ENCODE measurements at places on chromosomes 7 and 10.

DNA sequence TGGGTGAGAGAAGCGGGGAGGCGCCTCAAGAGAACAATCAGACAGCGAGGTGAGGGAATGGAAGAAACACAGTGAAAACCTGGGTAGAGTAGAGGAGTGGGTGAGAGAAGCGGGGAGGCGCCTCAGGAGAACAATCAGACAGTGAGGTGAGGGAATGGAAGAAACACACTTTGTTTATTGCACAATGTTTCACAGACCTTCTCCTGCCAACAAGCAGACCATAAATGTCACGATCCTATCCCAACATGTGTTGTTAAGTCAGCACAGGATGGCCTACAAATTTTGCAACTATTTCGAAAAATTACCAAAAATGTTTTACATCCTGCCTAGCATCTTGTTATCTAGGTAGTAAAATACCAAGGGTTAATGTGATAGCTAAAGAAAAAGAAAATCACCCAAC is 115.3 kb downstream of the JAZF1 start:
- DNase-seq: no peak

- no peak for DNase-seq
Measured at GRCh38 chr7:123692471-123692877, 36.8 kb downstream of the LMOD2 start.

- DNase-seq: no peak
Measured at GRCh38 chr10:122659126-122659525, 40.5 kb downstream of the C10orf120 start.

- no peak for DNase-seq
Measured at GRCh38 chr10:111246814-111247452, 170.1 kb downstream of the ADRA2A start.

GRCh38 chr7:84190016-84190705 is 4.4 kb downstream of the SEMA3A start:
- DNase-seq: no peak

GRCh38 chr10:31838065-31838464 is 90.6 kb downstream of the ARHGAP12 start:
- DNase-seq: no peak

DNA sequence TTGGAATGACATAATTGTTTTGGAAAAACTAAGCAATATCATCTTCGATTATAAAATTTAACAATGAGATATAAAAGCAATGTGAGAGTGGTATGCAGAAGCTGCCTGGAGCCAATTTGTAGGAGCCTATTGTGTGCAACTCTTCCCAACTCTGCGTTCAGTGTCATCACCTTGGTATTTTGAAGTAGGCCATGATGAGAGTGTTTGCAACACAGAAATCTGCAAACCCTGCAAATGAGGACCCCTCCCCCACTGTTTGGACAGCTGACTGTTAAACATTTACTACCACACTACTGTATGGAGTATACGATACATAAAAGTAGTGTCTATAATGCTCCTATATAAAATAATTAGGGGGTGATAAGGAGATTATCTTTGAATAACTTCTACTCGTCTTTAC is 531.3 kb downstream of the ATRNL1 start:
- no peak for DNase-seq

DNA sequence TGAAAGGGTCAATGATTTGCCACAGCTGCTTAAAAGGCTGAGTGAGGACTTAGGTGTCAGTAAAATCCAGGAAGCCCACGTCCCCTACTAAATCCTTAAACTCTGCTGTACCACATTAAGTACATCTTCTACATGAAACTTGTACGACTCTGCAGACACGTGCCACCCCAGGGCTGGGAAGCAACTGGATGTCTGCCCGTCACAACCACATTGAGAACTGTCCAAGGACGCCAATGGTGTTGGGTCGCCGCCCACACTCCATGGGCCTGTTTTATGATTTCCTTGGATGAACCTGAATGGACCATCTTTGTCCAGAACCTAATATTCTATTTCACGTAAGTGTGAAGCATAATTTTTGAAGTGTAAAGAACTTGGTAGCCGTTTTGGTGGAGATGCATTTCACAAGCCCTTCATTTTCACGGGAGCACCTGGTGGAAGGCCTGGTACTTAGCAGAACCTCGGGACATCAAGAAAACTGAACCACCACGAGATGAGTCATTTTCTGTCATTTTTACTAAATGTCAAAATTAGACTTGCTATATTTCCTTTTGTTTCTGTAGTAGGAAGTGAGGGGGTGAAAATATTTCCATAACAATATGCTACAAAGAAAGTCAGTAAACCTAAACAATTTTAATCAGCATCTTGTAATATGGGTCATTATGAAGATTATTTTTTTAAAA is 134.9 kb downstream of the SFMBT2 start:
- no peak for DNase-seq

GRCh38 chr7:67453580-67454380 is 457.1 kb downstream of the TYW1 start:
- DNase-seq: no peak
